Amniotic stem cell (primary cell): ENCODE measurements at places on chromosomes 4 and X.

- no peak for DNase-seq
Observed at GRCh38 chr4:83082777-83083176, 31.8 kb downstream of the PLAC8 start.

- DNase-seq = no peak
Observed at GRCh38 chr4:48065587-48066052, 49.0 kb downstream of the NIPAL1 start.

GRCh38 chrX:16466640-16467432 is 183.1 kb upstream of the S100G start:
- DNase-seq = peak; percentile 7

- DNase-seq = no peak
Observed at GRCh38 chrX:26219351-26219750, 3.4 kb downstream of the MAGEB5 start.

DNA sequence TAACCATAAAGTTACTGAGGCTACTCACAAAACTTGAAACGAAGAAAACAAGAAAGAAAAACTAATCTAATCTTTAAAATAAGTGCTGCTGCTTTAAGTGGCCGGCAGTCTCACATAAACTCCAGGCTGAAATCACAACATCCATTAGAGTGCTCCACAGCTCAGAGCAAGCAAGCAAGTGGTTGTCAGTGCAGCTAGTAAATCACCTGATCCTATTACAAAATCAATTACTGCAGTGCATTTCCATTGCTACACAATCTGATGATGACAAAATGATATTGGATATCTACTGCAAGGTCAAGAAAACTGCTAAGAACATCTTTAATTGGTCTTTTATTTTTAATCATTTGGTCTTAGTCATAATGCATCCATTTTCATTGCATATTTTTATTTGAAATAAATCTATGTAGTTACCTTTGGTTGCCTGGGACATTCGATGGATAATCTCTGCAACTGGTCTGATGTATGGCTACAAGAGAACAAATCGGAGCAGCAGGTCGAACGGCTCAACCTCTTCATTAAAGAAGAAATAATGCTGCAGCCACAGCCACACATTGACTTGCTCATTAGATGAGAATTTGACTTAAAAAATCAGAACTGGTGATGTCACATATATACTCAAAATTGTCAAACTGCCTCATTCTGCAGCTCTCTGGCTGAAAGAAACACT is 87.7 kb downstream of the FBXW7 start:
- DNase-seq = no peak

DNA sequence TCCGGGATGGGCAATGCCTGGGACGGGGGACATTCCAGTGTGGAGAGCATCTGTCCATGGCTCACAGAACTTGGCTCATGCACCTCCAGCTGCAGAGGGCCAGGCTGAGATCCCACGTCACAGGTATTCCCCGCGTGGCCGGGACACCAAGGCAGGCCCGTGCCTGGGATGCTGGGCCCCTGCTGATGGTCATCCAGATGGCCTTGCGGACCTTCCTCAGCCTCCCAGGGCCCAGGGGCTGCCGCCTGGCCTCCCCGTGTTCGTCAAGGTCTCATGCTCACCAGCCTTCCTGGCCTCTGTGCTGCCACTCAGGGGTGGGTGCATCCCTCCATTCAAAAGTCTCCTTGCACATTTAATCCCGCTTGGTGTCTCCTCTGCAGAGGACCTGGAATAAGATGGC is 40.9 kb upstream of the LRPAP1 start:
- DNase-seq = no peak

DNA sequence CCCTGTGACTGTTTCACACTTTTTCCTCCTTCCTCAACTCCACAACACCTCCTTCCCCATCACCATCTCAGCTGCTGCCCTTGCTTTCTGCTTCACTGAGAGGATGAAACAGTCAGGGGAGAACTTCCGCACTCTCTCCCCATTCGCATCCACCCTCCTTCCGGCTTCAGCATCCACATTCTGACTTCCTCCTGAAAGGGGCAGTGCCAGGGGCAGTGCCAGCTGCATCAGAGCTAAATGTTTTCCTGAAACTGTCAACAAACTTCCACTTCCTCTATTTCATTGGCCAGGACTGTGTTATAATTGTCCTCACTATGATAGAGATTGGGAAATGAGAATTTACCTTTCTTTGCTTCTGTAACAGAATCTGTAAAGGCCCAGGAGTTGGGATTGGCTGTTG is 18.2 kb upstream of the RASL11B start:
- no peak for DNase-seq

- no peak for DNase-seq
Observed at GRCh38 chr4:4443821-4444220, 56.9 kb downstream of the NSG1 start.

DNA sequence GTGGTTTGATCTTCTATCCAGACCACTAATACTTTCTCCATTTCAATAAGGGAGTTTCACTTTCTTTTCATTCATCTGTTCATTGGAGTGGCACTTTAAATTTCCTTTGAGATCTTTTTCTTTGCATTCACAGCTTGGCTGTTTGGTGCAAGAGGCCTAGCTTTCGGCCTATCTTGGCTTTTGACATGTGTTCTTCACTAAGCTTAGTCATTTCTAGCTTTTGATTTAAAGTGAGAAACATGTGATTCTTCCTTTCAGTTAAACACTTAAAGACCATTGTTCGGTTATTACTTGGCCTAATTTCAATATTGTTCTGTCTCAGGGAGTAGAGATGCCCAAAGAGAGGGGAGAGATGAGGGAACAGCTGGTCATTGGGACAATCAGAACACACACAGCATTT is 24.3 kb downstream of the CXCL13 start:
- DNase-seq = no peak

DNA sequence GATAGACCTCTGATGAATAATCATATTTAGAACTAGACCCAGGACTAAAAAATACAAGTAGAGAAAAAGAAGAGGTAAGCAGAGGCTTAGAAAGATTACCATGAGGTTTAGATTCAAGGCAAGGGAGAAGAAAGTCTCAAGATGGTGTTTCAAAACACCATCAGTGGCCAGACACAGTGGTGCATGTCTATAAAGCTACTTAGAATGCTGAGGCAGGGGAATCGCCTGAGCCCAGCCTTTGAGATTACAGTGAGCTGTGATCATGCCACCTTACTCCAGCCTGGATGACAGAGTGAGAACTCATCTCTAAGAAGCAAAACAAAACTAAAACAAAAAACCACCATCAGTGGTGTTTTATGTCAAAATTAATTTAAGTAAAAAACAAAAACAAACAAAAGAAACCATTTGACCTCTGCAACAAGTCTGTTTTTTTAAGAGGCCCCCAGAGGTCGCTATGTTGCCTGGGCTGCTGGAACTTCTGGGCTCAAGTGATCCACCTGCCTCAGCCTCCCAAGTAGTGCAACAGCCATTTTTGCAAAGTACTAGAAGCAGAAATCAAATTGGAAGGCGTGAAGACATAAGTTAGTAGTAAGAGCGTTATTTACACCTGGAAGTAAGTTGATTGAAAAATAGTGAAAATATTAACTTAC is 784.3 kb downstream of the ADGRL3 start:
- no peak for DNase-seq

DNA sequence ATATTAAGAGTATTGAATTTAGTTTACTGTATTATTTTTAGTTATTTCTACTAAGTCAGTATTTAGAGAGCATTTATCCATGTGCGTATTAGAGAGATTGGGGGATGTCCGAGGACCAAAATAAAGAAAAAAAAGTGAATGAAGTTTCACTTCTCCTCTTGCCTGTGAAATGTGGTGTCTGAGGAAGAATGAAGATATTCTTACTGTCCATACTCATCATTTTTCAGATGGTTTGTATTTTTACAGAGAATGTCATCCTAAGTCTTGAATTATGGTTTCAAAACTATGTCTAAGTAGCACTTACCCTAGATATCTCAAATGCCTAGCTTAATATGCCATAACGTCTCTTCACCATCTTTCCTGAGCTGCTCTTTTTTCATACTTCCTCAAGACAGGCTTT is 854.3 kb downstream of the C4orf33 start:
- no peak for DNase-seq

DNA sequence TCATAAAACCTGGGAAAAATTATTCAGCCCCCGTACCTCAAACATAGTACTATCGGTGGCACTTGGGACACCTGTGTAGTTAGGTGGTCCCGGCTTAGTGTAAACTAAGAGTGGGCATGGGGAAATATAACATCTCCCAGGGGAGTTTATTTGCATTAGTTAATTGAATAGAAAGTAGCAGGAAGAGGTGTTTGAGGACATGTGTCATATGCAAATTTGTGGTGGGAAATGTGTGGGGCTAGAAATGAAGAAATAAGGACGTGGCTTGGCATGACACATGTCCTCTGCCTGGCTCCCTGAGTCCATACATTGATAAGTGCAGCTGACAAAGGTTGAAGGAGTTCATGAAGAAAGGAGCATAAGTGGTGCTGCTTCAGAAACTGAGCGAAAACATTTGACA is 483.6 kb downstream of the SH2D1A start:
- DNase-seq = no peak

GRCh38 chrX:46444011-46444410 is 101.2 kb downstream of the ZNF674 start:
- peak; percentile 15 for DNase-seq

GRCh38 chr4:140141210-140141835 is 12.7 kb downstream of the MAML3 start:
- no peak for DNase-seq
